Liver (tissue), 10 donors: ENCODE measurements at places on chromosomes 7 and 10.

GRCh38 chr10:97185326-97186058 is at the start of gene SLIT1:
SLIT1 (minus strand) TSS chr10:97185959; CDS start chr10:97185674, 285 bp downstream.
- no peak within 1 kb of the TSS for H3K27ac ChIP-seq
- no peaks in the 10 kb centered on the region for H3K36me3 ChIP-seq
- no peak for DNase-seq

GRCh38 chr10:72794260-72794659 is 99.3 kb upstream of the OIT3 start:
- no peaks in the 10 kb centered on the region for H3K4me1 ChIP-seq
- H3K36me3 ChIP-seq = no peaks in the 10 kb centered on the region

DNA sequence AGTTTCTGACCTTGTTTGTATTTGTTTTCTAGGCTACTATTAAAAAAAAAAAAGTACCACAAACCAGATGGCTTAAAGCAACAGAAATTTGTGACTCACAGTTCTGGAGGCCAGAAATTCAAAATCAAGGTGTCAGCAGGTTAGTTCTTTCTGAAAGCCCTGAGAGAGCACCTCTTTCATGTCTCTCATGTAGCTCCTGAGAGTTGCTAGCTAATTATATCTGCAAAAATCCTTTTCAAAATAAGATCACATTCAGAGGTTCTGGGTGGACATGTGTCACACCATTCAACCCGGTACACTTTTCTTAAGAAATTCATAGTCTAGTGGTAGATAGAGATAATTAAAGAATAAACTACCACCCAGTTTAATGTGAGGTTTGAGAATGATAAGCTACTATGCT is 888.6 kb downstream of the GRID1 start:
- DNase-seq = no peak
- no peaks in the 10 kb centered on the region for H3K4me1 ChIP-seq
- H3K4me3 ChIP-seq = no peak overlapping the region

- H3K27me3 ChIP-seq = no peaks in the 10 kb centered on the region
- no peaks in the 10 kb centered on the region for H3K4me1 ChIP-seq
- no peaks in the 10 kb centered on the region for H3K36me3 ChIP-seq
These were observed 248.8 kb upstream of the PTN start for GRCh38 chr7:137592232-137592896.

GRCh38 chr10:974038-974784 is 14.0 kb upstream of the GTPBP4 start:
- DNase-seq = no peak
- no peaks in the 10 kb centered on the region for H3K27me3 ChIP-seq
- H3K27ac ChIP-seq = no peak overlapping the region
- H3K36me3 ChIP-seq = no peaks in the 10 kb centered on the region
- peaks cover 17% of the 10 kb centered on the region for H3K4me1 ChIP-seq
- no peak overlapping the region for H3K4me3 ChIP-seq
